Lung microvascular endothelial cell (primary cell): ENCODE measurements at places on chromosomes 3 and 15. TPM values are rescaled to one million over a fixed set of nuclear protein-coding genes. Genes with fewer than 3 reads are reported as not detected.

The EFHB gene
- under 0.01 and 0.20 TPM in 2 replicates for total RNA-seq

The CPNE9 gene
- total RNA-seq: under 0.01 TPM in 1 of 2 replicates, not detected in the other

The CPNE4 gene
- total RNA-seq: not detected in 2 replicates

The GPR62 gene
- not detected in 2 replicates for total RNA-seq

The NLGN1 gene
- total RNA-seq: 0.20 and 0.65 TPM in 2 replicates

The CD80 gene
- under 0.01 TPM in 1 of 2 replicates, not detected in the other for total RNA-seq

The DAPK2 gene
- 7.2 and 13.5 TPM in 2 replicates for total RNA-seq

The CCDC39 gene
- total RNA-seq: not detected in 2 replicates

The SLC22A13 gene
- under 0.01 TPM in 2 replicates for total RNA-seq

The CCR3 gene
- not detected in 2 replicates for total RNA-seq

The CCR2 gene
- total RNA-seq: not detected in 2 replicates

The MESP1 gene
- total RNA-seq: under 0.01 and 0.22 TPM in 2 replicates

The DUOXA2 gene
- not detected in 2 replicates for total RNA-seq

The MED12L gene
- total RNA-seq: under 0.01 TPM in 1 of 2 replicates, not detected in the other

The SNURF gene
- total RNA-seq: 27.5 and 42.7 TPM in 2 replicates

The PP2D1 gene
- not detected in 2 replicates for total RNA-seq

The LAMB2 gene
- 580 and 1,189 TPM in 2 replicates for total RNA-seq

The TEX9 gene
- under 0.01 and 0.44 TPM in 2 replicates for total RNA-seq

The PRR20G gene
- not detected in 2 replicates for total RNA-seq

The ARPP21 gene
- not detected in 2 replicates for total RNA-seq

The FETUB gene
- not detected in 2 replicates for total RNA-seq

The TMPRSS7 gene
- not detected in 2 replicates for total RNA-seq

The RRP9 gene
- total RNA-seq: 11.1 and 18.5 TPM in 2 replicates

The ARMC8 gene
- total RNA-seq: 36.4 and 42.1 TPM in 2 replicates

The ACKR2 gene
- total RNA-seq: 4.8 and 71.4 TPM in 2 replicates

The AADAC gene
- under 0.01 TPM in 2 replicates for total RNA-seq

The GOLGA6L2 gene
- total RNA-seq: not detected in 2 replicates

The BCL2A1 gene
- total RNA-seq: 0.44 TPM in 1 of 2 replicates, not detected in the other

The ASTE1 gene
- 3.5 and 5.2 TPM in 2 replicates for total RNA-seq

The MASP1 gene
- total RNA-seq: 0.40 and 1.7 TPM in 2 replicates

The ARPIN gene
- 8.5 and 11.1 TPM in 2 replicates for total RNA-seq

The MYZAP gene
- total RNA-seq: 49.7 and 86.3 TPM in 2 replicates

The RMDN3 gene
- 14.2 and 28.6 TPM in 2 replicates for total RNA-seq

The SLC9C1 gene
- total RNA-seq: under 0.01 TPM in 2 replicates
